NCI-H446 treated with DMSO at 0.1 percent for 48 hours (cell line): ENCODE measurements at places on chromosomes 11 and 22.

GRCh38 chr22:46637711-46638600 is 17.8 kb downstream of the GRAMD4 start:
- no peak for DNase-seq

GRCh38 chr11:64244966-64245365 is 1.8 kb downstream of the PPP1R14B start:
- DNase-seq: no peak

- no peak for DNase-seq
Observed at GRCh38 chr22:32236970-32237369, 18.2 kb downstream of the SLC5A4 start.

GRCh38 chr11:126485021-126485792 is 129.7 kb downstream of the ST3GAL4 start:
- DNase-seq: no peak

DNA sequence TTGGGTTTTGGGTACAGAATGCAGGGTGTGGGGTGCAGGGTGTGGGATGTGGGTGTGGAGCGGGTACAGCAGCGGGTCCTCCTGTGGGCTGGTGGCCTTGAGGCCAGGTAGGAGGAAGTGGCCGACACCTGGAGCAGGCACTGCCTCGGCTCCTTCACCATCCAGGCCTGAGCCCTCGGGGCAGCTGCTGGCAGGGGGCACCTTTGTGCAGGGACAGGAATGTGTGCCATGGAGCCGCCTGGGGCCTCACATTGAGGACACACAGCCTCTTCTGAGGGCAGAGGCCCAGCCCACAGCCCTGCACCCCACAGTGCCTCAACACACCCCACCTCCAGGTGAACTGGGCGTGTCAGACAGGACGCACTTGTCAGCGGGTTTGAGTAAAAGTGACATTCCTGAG is 984.0 kb downstream of the BRD1 start:
- no peak for DNase-seq

DNA sequence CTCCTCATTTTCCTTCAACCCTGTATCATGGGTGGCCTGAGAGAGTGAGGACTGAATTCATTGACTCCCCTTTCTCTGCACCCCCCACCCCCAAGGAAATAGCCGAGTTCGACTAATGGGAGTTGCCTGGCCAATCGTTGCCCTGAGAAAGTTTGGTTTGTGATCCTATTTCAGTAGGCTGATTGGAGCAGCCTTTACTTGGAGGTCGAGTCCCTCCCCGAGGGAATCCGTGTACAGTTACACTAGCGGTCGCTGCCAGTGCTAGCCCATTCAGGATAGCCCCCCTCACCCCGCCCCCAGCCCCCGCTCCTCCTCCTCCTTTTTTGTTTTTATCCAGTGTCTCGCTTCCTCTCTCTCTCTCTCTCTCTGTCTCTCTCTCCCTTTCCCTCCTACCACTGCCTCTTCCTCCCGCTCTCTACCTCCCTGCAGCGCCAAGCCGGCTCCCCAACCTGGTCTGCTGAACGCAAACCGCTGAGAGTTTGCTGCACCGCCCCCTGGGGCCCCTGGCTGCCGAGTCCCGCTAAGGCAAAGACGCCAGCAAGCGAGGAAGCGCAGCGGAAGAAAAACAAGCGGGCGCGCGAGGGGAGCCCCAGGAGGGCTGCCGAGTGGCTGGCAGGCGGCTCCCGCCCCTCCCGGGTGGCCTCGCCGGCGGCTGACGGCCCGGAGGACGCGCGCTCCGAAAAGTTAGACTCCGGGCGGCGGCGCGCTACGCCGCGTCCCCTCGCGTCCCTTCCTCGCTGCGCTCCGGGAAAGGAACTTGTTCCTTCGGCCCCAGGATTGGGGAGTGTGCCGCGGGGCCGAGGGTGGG is at the start of gene GRAMD1B:
Gene GRAMD1B, plus strand, starts transcription at position 357 of the 808 bp plus-strand sequence. CDS start 524 bp downstream, outside the sequence.
- peak; percentile 40 for DNase-seq

DNA sequence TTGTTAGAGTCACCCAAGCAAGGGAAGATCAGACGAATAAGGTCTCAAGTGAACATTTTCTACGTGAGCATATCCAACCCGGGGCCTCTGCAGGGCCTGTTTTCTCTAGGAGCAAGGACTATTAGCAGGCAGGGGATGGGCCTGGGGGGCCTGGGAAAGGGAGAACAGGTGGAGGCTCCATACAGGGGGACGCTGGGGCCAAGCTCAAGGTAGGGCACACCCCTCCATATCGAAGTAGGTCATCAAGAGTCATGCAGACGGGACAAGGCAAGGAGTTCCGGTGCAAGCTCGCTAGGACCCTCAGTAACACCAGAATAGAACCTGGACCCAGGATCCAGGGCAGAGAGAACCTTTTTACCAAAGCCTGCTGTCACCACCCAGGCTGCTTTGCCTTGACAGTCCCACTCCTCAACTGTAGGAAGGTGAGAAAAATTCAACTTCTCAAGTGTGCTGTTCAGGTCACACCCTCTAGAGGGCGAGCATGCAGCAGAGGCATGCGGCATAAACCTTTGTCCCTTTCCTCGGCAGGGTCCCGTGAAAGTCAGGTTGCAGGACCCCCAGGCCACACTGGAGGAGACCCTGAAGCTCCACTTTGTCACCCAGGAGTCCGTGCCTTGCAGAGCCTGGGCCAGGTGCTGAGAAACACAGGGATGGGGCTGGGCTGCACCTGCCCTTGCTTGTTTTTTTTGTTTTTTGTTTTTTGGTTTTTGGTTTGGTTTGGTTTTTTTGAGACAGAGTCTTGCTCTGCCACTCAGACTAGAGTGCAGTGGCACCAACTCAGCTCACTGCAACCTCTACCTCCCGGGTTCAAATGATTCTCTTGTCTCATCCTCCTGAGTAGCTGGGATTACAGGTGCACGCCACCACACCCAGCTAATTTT is 8.6 kb upstream of the APOBEC3B start:
- no peak for DNase-seq

GRCh38 chr11:8341996-8342395 is 78.3 kb upstream of the LMO1 start:
- DNase-seq: no peak

DNA sequence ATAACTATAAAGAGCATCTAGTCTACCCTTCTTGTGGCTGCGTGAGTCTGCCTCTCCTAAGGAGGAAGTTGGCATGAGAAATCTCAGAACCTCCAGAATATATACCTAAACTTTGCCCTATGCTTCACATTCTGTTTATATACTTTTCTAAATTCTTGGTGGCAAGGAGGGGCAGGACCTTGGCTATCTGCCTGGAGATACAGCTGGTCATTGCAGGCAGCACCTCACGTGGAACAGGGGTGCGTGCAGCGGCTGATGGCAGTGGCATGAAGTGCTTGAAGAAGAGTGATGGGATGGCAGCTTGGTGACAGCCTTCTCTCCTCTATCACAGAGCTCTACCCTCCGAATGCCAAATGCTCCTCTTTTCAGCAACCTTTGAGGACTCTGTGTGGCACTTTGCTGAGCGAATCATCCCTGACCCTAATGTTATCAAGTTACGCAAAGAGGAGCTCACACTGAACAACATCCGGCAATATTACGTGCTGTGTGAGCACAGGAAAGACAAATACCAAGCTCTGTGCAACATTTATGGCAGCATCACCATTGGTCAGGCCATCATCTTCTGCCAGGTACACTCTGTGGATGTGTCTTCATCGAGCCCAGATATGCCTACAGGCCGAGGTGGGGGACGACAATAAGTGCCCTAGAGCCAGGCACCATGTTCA is 12.5 kb downstream of the DDX25 start:
- no peak for DNase-seq

GRCh38 chr11:30091246-30091645 is 74.4 kb upstream of the KCNA4 start:
- DNase-seq: no peak

DNA sequence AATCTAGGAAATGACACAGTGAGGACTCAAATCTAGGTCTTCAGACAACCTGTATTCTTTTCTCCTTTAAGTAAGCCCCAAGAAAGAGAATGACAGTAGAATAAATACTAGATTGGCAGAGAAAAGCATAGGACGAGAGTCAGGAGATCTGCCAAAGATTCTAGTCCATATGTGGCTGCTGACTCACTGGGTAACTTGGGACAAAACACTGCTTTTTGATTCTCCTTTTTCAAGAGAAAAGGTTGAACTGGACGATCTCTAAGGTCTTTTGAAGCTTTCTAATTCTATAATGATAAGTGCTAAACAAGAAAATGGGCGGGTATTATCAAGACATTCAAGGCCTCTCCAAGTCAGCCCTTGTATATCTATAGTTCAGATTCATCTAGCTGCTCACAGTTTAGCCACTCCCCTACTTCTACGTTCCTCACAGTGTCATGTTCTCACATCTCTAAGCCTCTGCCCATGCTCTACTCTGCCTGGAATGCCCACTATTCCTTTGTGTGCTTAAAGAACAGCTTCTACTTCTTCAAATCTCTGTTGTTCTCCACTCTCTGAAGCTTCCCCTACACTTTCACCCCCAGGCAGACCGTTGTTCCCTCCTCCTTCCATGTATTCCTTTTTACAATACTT is 53.0 kb downstream of the RELT start:
- DNase-seq: peak; percentile 65

DNA sequence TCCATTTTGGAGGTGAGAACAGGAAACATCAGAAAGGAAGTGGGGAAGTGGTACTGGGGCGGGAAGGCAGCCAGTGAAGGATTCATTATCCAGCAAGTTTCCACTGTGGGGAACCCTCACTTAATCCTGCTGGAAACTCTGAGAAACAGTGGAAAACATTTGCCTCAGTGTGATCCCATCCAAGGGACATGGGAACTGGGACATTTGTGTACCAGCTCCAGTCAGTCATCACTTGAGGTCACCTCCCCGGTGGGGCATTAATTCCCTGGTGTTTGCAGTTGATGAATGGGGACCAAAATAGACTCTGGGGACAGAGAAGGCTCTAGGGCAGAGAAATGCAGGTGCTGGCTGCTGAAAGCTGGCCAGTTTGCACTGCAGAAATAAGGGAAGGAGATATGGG is 599.9 kb downstream of the BUD13 start:
- no peak for DNase-seq

GRCh38 chr11:66012946-66013761 is 1.3 kb downstream of the CST6 start:
- no peak for DNase-seq

GRCh38 chr11:12930850-12931249 is 78.3 kb upstream of the RASSF10 start:
- DNase-seq: no peak

GRCh38 chr11:17633279-17633986 is 85.9 kb upstream of the MYOD1 start:
- no peak for DNase-seq

DNA sequence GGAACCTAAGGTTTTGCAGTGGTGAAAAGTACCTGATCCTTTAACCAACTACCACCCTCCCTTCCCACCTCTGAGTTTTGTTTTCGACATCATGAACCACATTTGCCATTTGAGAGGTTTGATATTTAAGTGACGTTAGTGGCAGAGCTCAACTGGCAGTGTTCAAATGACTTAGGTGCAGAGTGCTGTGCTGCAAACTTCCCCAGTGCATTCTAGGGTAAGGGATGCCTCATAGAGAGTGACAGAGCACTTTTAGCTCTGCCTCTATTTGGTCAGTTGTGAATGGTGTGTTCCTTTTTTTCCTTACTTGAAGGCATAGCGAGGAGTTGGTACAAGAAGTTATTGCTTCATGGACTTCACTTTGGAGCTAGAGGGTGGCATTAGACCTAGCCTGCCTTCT is 9.4 kb downstream of the BMAL1 start:
- DNase-seq: no peak

DNA sequence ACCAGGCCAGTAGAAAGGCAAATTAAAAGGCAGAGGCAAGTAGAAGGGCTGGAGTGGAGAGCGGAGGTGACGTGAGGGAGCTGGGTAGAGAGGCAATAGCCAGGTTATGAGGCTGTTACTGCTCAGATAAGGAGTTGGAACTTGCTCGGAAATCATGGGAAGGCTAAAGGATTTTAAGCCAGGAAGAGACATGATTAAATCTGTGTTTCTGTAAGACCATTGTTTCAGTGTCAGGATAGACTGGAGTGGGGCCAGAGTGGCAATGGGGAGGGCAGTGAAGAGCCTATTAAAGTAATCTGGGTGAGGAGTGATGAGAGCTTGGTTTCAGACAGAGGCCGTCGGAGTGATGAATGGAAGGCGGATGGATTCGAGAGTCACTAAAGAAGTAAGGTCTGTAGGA is 39.0 kb downstream of the GRAMD1B start:
- DNase-seq: no peak

- DNase-seq: no peak
Observed at GRCh38 chr11:117855912-117856651, 20.4 kb downstream of the FXYD6 start.

GRCh38 chr22:22144858-22145257 is 99.7 kb upstream of the VPREB1 start:
- DNase-seq: no peak

- DNase-seq: no peak
Observed at GRCh38 chr11:12029738-12030363, 21.4 kb upstream of the DKK3 start.

DNA sequence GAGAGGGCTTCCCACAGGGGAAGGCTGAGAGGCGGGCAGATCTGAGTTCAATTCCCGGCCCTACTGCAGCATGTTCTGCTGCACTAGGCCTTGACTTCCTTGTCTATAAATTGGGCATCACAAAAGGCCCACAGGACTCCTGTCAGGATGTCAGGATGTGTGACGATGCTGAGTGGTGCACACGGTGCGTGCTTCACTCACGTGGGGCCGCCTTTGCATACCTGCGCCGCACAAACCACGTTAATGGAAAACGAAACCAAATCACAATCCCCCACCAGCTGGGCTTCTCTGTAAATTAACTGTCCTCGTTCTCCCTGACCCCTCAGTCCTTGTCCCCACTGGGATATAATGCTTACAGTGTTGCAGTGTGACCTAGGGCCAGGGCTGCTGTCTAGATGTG is 32.3 kb upstream of the TSPAN18 start:
- no peak for DNase-seq

DNA sequence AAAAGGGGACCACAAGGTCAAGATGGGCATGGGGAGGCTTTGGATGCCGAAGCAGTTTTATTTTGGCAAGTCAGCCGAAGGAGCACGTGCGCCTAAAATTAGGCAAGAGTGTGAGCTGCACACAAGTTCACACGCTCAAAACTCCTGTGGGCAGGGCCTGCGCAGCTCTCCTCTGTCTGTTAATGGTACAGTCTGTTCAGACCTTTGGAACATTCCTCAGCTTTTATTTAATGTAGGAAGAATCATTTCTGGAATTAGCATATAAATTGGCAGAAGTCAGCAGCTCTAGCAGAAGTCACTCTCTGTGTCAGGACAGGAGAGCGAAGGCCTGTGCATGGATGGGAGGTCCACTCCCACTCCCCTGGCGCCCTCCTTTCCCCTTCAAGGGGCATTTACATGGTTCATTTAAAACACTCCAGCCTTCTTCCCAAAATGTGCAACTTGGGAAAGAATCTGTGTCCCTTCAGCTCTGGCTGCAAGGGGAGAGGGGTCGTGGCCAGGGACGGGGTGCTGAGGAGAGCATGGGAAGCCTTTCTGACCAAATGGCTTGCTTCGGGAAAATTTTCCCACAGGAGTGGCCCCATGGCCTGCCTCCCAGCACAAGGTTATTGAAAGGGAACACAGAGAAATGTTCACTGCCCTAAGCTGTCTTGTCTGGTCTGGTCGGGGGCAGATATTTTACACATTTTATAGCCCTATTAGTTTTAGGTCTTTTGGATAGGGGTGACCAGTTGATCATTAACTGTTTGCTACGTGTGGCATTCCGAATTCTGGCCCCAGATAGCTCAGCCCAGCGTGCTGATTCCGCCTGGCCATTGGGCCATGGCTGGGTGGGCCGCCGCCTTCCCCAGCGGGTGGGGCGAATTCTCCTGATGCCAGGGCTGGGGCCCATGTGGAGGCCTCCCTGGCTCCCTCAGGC is 43.9 kb upstream of the SMIM38 start:
- no peak for DNase-seq

GRCh38 chr11:112902361-112903011 is 58.7 kb upstream of the NCAM1 start:
- no peak for DNase-seq

GRCh38 chr22:45877036-45877380 is 100.0 kb downstream of the WNT7B start:
- no peak for DNase-seq
